ENCODE measurements at places on chromosomes 6 and 20. TPM values are rescaled to one million over a fixed set of nuclear protein-coding genes. Genes with fewer than 3 reads are reported as not detected.

CCDC167 gene
- 45.6 TPM for polyA plus RNA-seq

CLPSL1 gene
- not detected for polyA plus RNA-seq

TFAP2D gene
- polyA plus RNA-seq = not detected

CDH4 gene
- 1.1 TPM for polyA plus RNA-seq

COX7A2 gene
- 474 TPM for polyA plus RNA-seq

SLC22A7 gene
- not detected for polyA plus RNA-seq

NKX2-2 gene
- not detected for polyA plus RNA-seq
